ENCODE measurements at places on chromosomes 6 and 20. TPM values are rescaled to one million over a fixed set of nuclear protein-coding genes. Genes with fewer than 3 reads are reported as not detected.

The SOBP gene
- total RNA-seq: 3.8 TPM

The KCNK17 gene
- 1.2 TPM for total RNA-seq

The SLC35F1 gene
- total RNA-seq: 4.0 TPM

The RHAG gene
- not detected for total RNA-seq

The HDGFL1 gene
- not detected for total RNA-seq

GRCh38 chr6:50541941-50542340 lies 171.4 kb upstream of the TFAP2D start:
- DNase-seq: no peak

DNA sequence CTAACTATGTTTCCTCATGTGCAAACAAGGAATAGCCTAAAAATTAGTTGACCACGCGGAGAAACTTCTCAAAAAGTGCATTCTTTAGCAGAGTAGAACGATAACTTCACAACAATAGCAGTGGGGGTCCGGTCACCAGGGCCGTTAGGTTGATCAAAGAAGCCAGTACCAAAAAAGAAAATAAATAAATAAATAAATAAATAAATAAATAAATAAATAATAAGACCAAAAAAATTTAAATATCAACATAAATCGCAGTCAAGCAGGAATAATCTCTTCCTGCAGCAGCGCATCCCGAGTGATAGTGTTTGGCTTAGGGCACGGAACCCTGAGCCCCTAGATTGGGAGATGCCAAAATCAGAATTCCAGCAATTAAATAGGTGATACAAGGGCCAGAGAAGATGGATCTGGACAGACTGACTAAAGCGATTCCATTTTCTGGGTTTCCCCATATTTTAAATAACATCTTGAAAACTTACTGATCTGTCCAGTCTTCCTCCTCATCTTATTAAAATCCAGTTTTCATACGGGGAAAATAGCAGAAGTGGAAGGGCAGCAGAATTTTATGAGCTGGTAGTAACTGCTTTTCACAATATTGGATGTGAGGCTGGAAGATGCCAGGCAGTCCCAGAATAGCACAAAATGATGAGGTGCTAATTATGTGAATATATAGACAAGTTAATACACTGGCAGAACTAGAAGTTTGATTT lies 4.4 kb upstream of the OLIG3 start:
- DNase-seq: no peak

GRCh38 chr6:139029470-139030227 lies 1.1 kb downstream of the ABRACL start:
- peak; percentile 45 for DNase-seq

GRCh38 chr6:47260021-47260420 lies 49.7 kb downstream of the TNFRSF21 start:
- DNase-seq: no peak

- no peak for DNase-seq
These were observed 91.7 kb upstream of the MAP7 start for GRCh38 chr6:136641873-136642465.

DNA sequence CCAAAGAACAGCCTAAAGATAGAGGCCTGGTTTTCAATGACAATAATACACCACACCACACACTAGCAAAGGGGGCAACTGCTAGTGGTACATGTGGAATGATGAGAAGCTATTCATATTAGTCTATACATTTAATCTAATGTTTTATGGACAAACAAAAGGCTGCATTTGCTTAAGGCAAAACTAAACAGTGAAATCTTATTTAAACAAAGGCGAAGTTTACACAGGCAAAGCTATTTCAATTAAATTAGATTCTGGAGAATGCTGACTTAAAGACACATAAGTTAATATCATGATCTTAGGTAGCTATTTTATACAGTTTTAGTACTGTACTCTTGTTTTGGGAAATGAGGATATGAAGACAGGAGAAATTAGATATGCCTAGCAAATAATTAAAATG lies 53.9 kb upstream of the SIM1 start:
- DNase-seq: no peak

DNA sequence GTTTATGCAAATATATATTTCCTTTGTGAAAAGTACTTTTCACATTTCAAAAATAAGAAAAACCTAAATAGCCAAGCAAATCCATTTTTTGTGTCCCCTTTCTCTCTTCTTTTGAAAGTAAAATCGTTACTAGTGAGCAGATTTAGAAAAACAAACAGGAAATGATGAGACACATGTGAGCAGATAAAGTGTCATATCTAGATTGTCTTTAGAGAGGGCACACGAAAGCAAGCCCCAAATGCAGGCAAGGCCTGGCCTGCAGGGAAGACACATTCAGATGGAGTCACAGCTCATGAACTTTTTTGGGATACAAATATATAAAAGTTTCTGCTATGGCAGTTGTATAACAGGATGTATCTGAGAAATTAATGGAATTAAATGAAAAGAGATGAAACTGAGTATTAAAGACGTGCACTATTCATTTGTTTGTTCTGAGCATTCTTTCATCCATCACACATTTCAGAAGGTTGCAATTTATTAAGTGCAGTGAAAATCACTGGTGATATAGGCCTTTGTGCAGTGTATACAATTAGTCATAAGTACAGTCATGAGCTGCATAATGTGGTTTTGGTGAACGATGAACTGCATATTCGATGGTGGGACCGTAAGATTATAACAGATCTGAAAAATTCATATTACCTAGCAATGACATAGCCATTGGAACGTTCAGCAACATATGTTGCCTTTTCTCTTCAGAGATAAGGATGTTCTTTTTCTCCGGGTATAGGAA lies 101.4 kb downstream of the PACRG start:
- no peak for DNase-seq

- DNase-seq: no peak
These were observed 13.8 kb upstream of the RNF8 start for GRCh38 chr6:37339741-37340638.

DNA sequence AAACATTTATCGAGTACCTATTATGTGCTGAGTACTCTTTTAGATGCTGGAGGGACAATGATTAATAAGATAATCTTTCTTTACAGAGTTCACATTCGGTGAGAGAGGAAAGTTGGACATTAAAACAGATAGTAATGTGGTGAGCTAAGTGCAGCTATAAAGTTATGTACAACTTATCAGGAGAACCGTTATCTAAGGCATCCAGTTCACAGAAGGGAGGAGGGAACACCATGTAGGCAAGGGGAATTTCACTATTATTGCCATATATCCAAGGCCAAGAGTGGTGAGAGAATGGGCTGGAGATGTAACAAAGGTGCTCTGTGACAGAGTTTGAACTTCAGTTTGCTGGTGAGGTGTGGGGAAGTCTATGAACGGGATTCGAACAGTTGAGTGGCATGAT lies 105.8 kb downstream of the CARMIL1 start:
- DNase-seq: no peak

GRCh38 chr20:48002517-48002970 lies 217.3 kb upstream of the SULF2 start:
- no peak for DNase-seq
